ENCODE measurements at places on chromosomes 7 and 10.

DNA sequence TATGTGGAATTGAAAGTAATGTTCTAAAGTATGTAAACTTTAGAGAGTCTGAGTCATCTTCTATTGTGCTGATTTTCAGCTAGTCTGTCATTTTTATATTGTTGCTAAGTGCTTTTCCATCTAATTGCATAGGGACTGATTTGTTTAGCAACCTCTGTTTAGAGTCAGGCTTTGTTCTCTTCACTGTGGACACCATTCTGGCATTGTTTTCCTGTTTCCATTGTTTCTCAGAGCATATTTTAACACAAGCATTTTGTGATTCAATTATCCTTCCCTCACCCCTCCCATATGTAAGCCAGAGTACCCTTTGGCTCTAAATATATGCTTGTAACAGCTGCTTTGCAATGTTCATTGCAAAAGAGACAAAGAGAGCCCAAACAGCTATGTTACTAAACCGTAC, 748.4 kb upstream of the PHF14 start:
- no peak for DNase-seq

DNA sequence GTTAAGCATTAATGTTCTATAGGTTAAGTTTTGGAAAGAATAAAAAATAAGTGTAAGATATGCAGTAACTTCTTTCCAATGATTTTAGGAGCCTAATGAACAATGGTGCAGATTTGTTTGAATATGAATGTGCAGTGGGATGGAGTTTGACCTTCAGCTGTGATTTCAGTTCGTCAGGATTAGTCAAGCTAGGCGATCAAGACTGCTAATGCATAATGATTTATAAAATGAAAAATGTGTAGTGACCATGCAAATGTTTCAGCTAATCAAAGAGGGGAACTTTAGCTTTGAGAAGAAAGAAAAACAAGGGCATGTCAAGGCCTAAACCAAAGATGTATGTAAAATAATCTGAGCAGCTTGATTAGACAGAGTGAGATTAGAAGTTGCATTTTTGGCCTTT, 208.5 kb downstream of the FOXP2 start:
- DNase-seq: no peak

- no peak for DNase-seq
Measured at GRCh38 chr7:33671531-33672262, 233.6 kb upstream of the BMPER start.

- DNase-seq: no peak
Measured at GRCh38 chr7:42832667-42833066, 79.2 kb downstream of the C7orf25 start.

GRCh38 chr7:110940756-110941155, 150.2 kb upstream of the LRRN3 start:
- DNase-seq: no peak

DNA sequence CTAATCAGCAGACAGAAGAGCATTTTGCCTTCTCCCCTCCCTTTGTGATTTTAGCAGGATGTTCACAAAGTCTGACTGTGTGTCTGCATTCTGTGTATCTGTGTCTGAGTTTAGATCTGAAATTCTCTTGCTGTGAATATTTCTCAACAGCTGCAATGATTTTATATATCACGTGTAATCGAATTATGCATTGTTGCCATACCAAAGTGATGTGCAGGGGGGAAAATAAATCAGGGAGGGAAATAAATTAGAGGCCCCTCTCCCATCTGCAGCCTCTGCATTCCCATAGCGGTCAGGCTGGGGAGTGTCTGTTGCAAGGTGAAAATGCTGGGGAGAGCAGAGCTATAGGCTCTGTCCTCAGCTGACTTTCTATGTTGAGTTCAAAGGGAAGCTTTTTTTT, 209.0 kb downstream of the LRMDA start:
- DNase-seq: no peak

GRCh38 chr7:64990216-64990615, 620 bp downstream of the ZNF117 start:
- DNase-seq: no peak

- no peak for DNase-seq
Measured at GRCh38 chr7:107268594-107268993, 99.8 kb downstream of the HBP1 start.

DNA sequence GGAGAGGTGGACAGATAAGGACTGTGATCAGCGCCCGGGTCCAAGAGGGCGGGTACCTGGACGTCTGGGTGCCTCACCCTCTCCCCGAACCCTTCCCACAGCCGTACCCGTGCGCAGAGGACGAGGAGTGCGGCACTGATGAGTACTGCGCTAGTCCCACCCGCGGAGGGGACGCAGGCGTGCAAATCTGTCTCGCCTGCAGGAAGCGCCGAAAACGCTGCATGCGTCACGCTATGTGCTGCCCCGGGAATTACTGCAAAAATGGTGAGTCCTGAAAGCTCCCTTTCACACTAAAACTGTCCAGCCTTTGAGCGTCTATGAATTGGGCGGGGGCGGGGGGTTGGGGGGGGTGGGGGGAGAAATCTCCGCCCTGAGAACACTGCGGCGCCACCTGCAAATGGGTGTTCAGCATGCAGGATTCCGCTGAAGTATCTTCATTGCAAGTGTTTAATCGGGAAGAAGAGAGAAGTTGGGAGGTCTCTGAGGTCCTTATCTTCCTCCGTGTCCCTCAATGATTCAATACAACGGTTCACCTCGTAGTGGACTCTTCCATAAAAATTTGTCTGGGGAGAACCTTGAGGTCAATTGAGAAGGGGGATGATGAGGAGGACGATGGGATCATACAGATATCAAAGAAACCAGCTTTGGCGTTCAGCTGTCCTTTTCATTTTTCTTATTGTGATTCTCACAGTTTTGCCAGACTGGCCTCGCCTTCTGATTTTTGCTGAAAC, 906 bp downstream of the DKK1 start:
- DNase-seq: no peak

- DNase-seq: peak; percentile 3
Measured at GRCh38 chr7:10888861-10889260, 84.8 kb upstream of the PHF14 start.

- DNase-seq: no peak
Measured at GRCh38 chr10:69648461-69648860, 18.4 kb downstream of the FAM241B start.

GRCh38 chr7:44172803-44173424, 16.3 kb downstream of the GCK start:
- no peak for DNase-seq

DNA sequence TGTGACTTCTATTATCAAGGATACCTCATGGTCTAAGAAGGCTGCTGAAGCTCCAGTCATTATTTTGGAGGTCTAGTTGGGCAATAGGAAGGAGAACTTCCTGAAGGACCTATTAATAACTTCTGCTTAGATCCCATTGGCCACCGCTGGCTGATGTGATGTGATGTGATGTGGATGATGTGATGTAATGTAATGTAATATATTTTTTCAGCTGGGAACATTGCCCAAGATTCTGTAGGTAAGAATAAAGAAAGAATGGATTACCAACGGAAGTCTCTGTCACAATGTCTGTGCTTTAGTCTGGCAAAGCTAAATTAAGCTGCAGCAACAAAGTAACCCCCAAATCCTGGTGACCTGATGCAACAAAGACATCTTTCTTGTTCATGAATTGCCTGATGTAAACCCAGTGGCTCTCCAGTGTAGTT, 233.7 kb downstream of the PTEN start:
- DNase-seq: no peak
